Spinal cord (tissue), 10 donors: ENCODE measurements at places on chromosomes 3 and 15. TPM values are rescaled to one million over a fixed set of nuclear protein-coding genes. Genes with fewer than 3 reads are reported as not detected.

DNA sequence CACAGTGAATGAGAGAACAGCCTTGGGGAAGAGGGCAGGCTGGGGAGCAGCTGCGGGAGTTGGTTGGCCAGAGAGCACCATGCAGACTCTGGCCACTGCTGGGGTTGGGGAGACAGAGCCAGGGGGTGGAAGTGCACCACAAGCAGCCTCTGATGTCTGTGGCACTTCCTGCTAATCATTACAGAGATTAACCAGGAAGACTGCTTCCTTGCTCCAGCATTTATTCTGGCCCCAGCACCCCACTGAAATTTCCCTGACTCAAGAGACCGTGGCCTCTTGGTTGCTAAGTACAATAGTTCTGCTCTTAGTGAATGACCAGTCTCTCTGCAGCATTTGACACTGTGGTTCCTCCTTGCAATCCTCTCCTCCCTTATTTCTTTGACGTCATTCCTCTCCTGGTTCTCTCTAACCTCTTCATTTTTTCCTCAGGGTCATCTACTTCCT is 266.2 kb upstream of the ROPN1 start:
- DNase-seq, result no peak

DNA sequence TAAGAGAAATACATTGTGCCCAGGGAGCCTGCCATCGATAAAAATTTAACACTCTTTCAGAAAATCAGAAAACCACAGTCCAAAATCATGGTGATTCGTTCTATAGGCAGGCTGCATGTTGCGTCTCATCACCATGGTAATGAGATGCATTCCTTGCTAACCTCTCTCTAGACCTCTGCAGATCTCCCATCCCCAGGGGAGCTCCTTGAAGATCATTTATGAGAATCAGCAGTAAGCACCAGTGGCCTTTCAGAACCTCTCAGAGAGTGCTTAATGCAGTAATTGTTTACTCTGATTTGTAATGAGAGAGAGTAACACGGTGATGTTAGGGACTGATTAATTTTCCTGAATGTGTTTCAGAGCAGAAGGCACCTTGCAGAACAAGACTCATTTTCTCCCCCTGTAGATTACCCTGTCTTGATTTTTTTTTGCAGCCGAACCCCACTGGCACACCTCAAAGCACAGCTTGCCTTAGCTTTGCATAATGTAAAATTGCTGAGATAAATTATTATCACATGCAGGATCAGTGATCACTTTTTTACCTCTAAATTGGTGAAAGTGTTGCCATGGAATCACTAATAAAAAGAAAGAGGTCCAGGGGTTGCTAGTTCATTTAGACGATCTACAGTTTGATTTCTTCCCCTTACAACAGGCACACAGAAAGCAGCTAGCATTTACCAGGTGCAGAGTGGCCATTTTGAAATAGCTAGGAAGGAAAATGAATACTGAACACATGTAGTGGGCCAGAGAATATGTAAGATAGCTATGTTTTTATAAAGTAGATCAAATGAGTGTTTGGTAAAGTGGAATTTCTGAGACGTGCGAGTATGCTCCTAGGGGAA is 98.9 kb upstream of the CHL1 start:
- DNase-seq, result no peak

GRCh38 chr15:32736701-32737061 is 18.9 kb downstream of the GREM1 start:
- DNase-seq, result no peak

DNA sequence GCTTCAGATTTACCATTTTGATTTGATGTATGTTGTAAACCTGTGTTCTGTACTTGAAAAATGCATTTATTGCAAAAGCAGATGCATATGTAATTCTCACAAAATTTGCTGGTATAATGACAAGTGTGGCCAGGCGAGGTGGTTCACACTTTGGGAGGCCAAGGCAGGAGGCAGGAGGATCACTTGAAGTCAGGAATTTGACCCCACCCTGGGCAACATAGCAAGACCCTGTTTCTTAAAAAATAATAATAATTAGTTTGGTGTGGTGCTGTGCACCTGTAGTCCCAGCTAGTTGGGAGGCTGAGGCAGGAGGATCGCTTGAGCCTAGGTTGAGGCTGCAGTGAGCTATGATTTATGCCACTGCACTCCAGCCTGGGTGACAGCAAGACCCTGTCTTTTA is 4.7 kb upstream of the HYKK start:
- no peak for DNase-seq

DNA sequence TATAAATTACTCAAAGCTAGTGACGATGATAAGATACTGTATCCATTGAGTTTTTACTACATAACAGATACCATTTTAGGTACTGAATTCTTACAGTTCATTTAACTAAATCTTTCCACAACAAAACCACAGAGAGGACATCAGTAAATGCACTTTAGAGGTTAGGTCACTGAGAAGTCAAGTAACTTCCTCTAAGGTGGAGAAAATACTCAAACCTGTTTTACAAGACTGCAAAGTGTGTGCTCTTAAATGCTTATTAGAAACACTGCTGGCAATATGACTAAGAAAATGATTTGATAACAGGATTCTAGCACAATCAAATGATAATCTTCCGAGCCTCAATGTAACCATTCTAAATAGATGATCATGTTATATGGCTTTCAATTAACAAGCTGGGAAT is 99.4 kb downstream of the UBE3A start:
- DNase-seq, result no peak

DNA sequence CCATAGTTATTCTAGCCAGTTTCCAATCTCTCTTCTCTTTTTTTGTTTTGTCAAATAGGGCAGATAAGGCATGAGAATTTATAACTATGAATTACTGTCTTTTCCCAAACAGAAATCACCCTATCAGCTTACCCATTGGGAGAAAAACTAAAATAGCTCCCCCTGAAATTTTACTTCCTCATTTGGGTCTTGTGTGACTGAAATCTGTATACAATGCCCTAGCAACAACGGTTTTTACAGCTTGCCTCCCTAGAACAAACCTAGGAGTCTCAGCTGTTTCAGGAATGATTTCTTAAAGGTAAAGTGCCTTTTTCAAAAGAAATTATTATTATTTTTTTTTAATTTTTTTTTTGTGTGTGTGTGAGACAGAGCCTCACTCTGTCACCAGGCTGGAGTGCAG is 56.8 kb downstream of the CD86 start:
- DNase-seq, result no peak

- no peak for DNase-seq
Observed at GRCh38 chr3:25621087-25621486, 43.6 kb downstream of the TOP2B start.

GRCh38 chr3:104279617-104280016 is 1087.1 kb upstream of the ALCAM start:
- no peak for DNase-seq

GRCh38 chr3:123595396-123596180 is 10.7 kb upstream of the HACD2 start:
- no peak for DNase-seq

GRCh38 chr15:65981837-65982626 is 112.7 kb downstream of the RAB11A start:
- peak; percentile 62 for DNase-seq

DNA sequence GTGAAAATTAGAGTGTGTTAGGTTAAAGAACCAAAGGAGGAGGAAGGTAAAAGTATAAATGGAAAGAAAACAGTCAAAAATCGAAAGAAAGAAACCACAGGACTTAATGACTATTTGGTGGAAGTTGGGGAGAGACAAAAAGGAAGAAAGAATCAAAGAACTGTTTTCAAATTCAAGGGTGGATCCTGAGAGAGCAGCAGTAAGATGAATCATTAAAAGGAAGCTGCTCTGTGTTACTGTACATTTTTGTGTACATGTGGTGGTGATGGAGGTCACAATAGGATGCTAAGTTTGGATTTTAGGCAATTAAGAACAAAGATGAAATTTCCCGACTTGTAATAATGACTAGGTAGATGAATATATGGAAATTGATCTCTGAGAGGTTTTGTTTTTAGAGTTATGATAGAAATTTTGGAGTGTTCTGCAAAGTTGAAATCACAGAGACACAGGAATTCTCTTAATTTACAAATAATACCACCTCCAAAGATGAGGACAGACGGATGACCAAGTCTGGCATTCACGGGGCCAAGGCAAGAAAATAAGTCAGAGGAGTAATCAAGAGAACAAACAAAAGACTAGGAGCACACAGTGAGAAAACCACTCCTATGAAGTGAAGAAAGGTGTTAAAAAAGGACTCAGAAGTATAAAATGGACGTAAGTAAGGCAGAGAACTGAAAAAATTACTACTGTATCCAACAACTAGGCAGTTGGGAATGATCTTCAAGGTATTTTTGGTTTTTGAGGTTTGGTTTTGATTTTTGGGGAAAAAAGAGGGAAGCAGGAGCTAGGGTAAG is 7.1 kb downstream of the DHX36 start:
- DNase-seq, result no peak

GRCh38 chr3:182464513-182465145 is 328.7 kb upstream of the ATP11B start:
- no peak for DNase-seq

GRCh38 chr3:127479449-127479848 is 111.1 kb downstream of the TPRA1 start:
- DNase-seq, result no peak

- no peak for DNase-seq
Observed at GRCh38 chr15:70286113-70286806, 188.5 kb upstream of the TLE3 start.

DNA sequence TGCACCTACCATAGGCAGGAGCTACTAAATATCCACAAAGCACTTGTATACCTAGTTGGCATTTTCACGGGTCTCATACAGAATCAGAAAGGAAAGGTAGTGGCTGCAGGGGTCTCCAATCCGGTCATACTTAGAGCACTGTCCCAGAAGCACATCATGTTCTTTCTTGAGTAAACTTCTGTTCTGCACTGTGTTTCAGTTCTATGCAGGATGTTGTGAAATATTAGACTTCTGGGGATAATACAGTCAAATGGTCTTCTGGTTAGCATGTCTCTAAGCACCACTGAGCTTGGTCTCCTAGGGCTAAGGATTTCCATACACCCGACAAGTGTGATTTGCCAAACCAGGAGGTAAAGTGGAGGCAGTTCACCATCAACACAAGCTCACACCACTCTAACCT is 27.9 kb downstream of the MINDY4B start:
- DNase-seq, result no peak

DNA sequence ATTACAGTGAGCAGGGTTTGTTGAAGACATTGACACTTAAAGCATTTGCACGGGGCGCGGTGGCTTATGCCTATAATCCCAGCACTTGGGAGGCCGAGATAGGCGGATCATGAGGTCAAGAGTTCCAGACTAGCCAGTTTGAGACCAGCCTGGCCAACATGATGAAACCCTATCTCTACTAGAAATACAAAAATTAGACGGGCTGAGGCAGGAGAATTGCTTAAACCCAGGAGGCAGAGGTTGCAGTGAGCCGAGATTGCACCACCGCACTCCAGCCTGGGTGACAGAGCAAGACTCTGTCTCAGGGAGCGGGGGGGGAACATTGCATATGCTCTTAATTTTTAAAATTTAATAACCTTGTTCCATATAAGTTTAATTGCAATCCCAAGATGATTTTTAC is 11.9 kb downstream of the STT3B start:
- DNase-seq, result no peak

GRCh38 chr15:74961616-74962015 is 5.0 kb upstream of the RPP25 start:
- DNase-seq, result no peak

DNA sequence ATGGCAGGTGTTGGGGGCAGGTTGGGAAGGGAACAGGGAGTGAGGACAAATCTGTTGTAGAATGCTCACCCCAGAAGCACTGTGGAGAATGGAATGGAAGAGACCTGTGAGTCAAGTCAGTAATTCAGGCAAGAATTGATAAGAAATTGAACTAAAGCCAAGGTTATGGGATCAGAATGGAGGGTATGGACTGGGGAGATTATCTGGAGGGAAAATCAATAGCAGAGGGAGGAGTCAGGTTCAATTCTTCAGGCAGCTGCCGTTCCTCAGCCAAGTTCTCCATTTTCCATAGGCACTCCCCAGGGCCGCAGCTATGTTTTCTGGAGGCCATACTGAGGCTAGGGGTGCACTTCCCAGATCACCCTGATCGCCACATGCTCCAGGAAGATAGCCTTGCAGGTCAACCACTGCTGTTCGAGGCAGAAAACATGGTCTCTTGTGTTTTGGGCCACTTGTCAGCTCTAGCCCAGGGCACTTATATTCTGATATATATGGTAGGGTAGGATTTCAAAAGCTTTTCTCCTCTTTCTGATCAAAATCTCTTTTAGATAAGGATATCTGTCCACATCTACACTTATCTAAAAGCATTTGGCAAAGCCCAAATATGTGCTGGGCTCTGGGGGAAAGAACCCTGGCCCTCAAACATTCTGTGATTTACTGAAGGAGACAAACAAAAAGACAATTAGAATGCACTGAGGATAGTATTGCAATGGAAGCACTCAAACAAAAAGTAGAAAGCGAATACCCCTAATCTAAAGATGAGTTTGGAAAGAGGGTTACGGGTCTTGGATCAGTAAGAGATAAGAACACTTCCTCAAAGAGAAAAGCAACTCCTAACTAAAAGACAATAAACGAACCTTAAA is 92.3 kb downstream of the TMEM212 start:
- DNase-seq, result no peak

GRCh38 chr3:112738366-112738765 is 97.4 kb upstream of the CCDC80 start:
- DNase-seq, result no peak

DNA sequence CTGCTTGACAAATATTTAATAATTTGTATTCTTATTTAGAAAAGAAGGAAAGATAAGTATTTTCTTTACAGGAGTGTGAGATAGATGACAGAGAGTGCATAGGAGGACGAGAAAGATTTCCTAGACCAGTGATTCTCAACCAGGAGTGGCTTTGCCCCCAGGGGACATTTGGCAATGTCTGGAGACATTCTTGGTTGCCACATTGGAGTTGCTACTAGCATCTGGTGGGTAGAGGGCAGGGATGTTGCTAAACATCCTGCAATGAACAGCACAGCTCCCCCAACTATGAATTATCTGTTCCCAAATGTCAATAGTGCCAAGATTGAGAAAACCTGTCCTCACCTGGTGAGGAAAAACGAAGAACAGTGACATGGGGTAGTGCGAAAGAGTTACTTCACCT is 30.8 kb upstream of the MINAR1 start:
- DNase-seq, result no peak

GRCh38 chr3:28835751-28836150 is 445.1 kb upstream of the RBMS3 start:
- no peak for DNase-seq

- no peak for DNase-seq
Observed at GRCh38 chr15:40053831-40054604, 15.0 kb upstream of the SRP14 start.

GRCh38 chr3:63961891-63962290 is 49.7 kb upstream of the SCAANT1 start:
- no peak for DNase-seq

GRCh38 chr15:38215707-38216106 is 36.9 kb upstream of the SPRED1 start:
- DNase-seq, result no peak

Gene PATL2
- 2.0 TPM for total RNA-seq

Gene CTXN2
- 0.77 TPM for total RNA-seq

Gene GABRR3
- 0.20 TPM for total RNA-seq

Gene IL5RA
- 5.7 TPM for total RNA-seq

Gene SLC6A1
- total RNA-seq, result 740 TPM

Gene WDR93
- 3.9 TPM for total RNA-seq

Gene NRG4
- total RNA-seq, result 8.7 TPM

Gene GOLIM4
- total RNA-seq, result 61.8 TPM

Gene SCN5A
- total RNA-seq, result 2.4 TPM
